ENCODE measurements at places on chromosomes 16 and 17. TPM values are rescaled to one million over a fixed set of nuclear protein-coding genes. Genes with fewer than 3 reads are reported as not detected.

GRCh38 chr17:1374431-1375177, 25.4 kb downstream of the YWHAE start:
- H3K36me3 ChIP-seq: no peaks in the 10 kb centered on the region
- no peak overlapping the region for H3K27ac ChIP-seq
- H3K4me1 ChIP-seq: peaks cover 6% of the 10 kb centered on the region
- DNase-seq: no peak

The KRT222 gene
- 4.5 TPM for total RNA-seq

DNA sequence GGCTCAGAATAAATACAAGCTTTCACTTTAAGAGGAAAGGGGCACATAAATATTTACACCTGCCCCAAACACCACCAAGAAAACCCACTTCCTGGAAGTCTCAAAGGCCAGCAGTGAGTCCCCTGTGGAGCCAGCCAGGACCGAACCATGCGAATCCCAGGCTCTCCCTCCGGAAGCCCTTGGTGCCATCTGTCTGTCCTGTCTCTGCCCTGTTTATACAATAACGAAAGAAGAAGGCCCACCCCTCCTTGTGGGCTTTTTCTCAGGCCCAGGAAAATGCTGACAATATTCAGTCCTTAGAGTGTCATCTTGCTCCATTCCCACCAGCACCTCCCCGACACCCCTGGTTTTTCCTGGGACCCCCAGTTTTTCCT, 3.6 kb upstream of the SLC6A4 start:
- no peaks in the 10 kb centered on the region for H3K27me3 ChIP-seq
- no peaks in the 10 kb centered on the region for H3K4me1 ChIP-seq
- H3K27ac ChIP-seq: no peak overlapping the region
- H3K36me3 ChIP-seq: no peaks in the 10 kb centered on the region

DNA sequence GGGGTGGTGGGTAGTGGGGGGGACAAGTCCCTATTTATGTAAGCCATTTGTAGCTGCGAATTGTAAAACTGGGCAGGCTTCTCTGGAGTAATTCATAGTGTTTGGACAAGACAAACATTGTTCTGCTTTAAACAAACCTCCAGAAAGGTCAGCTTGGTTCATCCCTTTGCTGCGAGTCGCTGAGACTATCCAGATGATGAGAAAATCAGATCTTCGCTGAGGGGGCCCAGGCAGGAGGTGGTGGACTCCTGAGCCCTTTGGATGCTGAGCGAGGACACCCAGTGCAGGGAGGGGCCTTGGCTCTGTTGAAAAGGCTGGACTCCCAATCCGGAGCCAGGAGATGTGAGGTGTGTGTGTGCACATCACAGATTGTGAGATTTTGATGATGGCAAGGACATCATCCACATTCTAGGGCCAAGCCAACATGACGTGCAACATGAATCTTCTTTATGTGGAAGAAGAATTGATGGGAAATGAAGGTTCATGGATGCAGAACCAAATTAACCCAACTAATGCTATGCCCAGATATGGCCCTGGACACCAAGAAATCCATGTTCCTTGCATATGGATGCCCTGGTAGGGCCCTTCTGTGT, 15.0 kb upstream of the NTN1 start:
- no peak for DNase-seq
- H3K4me3 ChIP-seq: no peak overlapping the region
- no peak overlapping the region for H3K27ac ChIP-seq
- no peaks in the 10 kb centered on the region for H3K36me3 ChIP-seq
- H3K27me3 ChIP-seq: no peaks in the 10 kb centered on the region
- H3K4me1 ChIP-seq: no peaks in the 10 kb centered on the region

DNA sequence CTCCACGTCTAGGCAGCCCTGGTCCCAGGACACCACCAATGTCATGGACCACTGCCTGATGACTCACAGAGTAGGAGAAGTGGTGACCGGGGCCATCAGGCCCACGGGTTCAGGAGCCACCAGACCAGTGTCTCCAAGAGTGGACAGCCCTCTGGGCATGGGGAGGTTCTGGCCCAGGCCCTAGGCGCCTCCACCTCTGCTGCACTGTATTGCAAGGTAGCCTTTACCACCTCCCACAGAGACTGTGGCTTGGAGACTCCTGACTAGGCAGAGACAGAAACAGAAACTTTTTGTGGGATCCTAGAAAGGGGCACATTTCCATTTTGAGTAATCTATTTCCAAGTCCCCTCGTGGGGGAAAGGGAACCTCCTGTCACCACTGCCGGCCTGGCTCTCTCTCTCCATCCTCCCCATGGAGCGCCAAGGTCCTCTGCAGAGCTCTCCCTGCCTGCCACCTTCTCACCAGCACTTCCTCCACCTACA, 2.9 kb downstream of the CDIP1 start:
- no peaks in the 10 kb centered on the region for H3K27me3 ChIP-seq
- no peaks in the 10 kb centered on the region for H3K4me1 ChIP-seq
- H3K27ac ChIP-seq: no peak overlapping the region
- DNase-seq: no peak

GRCh38 chr17:57154921-57155320, 69.9 kb downstream of the AKAP1 start:
- no peaks in the 10 kb centered on the region for H3K27me3 ChIP-seq
- no peak overlapping the region for H3K27ac ChIP-seq
- H3K4me1 ChIP-seq: no peaks in the 10 kb centered on the region
- H3K4me3 ChIP-seq: no peak overlapping the region
- H3K36me3 ChIP-seq: no peaks in the 10 kb centered on the region
- no peak for DNase-seq

DNA sequence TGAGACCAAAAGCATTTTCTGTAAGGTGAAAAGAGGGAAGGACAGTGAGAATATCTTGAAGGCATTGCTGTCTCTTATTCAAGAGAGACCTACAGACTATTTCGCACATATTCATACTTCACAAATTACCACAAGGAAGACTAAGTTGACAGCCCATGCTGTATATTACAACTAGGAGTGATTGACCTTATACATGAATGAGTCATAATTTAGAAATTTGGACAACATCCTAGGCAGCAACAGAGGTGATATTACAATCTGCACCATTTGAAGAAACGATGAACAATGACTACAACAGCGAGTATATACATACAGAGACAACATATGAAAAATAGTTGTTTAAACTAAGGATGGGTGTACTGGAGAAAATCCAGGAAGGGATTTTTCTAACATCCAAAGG, 971.7 kb downstream of the CDH11 start:
- no peaks in the 10 kb centered on the region for H3K27me3 ChIP-seq
- no peaks in the 10 kb centered on the region for H3K36me3 ChIP-seq
- H3K27ac ChIP-seq: no peak overlapping the region
- no peak overlapping the region for H3K4me3 ChIP-seq
- no peak for DNase-seq

DNA sequence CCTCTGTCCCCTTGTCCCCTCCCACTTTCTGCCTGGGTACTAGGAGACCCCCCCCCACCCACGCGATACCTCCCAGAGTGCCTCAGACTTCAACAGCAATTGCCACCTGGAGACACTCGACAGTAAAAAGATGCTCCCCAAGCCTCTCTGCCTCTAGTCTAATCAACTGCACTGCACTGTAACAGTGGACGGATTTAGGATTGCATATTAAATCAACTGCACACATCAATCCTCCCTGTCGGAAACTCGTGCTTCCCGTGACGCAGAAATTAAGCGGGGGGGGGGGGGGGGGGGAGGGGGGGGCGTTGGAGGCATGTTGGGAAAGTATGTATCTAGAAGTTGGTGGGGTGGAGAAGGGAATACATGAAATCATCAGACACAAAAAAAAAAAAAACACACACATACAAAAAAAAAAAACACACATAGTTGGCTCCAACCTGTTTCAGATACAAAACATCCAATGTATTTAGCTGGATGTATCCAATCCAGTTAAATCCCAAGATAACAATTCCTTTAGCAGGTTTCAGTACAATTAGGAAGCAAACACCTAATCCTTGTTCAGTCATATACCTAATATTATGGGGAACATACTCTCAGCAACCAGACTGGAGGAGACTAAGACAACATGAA, 29.7 kb downstream of the FAM222B start:
- H3K36me3 ChIP-seq: no peaks in the 10 kb centered on the region
- peak overlapping the region; percentile 29 for H3K4me3 ChIP-seq
- no peaks in the 10 kb centered on the region for H3K27me3 ChIP-seq
- no peak for DNase-seq
- H3K27ac ChIP-seq: peak overlapping the region; percentile 3

GRCh38 chr16:71645450-71645849, 19.5 kb downstream of the MARVELD3 start:
- H3K4me3 ChIP-seq: no peak overlapping the region
- H3K27me3 ChIP-seq: no peaks in the 10 kb centered on the region
- no peaks in the 10 kb centered on the region for H3K4me1 ChIP-seq
- peaks cover 3% of the 10 kb centered on the region for H3K36me3 ChIP-seq
- DNase-seq: no peak

DNA sequence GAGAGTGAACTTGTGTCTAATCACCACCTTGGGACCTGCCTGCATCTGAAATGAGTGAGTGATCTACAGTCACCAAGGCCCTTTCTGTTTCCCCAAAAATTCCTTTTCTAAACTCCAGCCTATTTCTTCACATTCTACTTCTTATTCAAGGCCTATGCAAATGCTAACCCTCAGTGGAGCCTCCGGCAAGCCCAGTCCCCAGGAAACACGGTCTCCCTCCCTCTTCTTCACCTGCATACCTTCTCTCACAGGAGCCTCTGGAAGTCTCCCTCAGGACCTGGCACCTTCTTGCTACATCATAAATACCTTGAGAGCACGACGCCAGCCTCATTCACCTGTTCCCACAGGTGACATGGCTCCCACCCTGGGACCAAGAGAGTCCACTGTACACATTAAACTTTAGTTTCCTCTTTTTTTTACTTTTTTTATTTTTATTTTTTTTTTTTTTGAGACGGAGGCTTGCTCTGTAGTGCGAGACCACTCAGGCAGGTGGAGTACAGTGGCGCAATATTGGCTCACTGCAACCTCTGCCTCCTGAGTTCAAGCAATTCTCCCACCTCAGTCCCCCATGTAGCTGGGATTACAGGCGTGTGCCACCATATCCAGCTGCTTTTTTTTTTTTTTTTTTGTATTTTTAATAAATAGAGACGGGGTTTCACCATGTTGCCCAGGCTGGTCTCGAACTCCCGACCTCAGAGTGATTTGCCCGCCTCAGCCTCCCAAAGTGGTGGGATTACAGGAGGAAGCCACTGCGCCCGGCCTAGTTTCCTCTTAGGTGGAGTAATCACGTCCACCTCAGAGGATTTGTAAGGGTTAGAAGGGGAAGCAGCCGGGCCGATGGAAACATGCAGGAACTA, 97.3 kb downstream of the ANKRD11 start:
- peaks cover 2% of the 10 kb centered on the region for H3K4me1 ChIP-seq
- H3K27ac ChIP-seq: no peak overlapping the region
- no peaks in the 10 kb centered on the region for H3K36me3 ChIP-seq

- no peak overlapping the region for H3K27ac ChIP-seq
- H3K27me3 ChIP-seq: no peaks in the 10 kb centered on the region
- no peaks in the 10 kb centered on the region for H3K4me1 ChIP-seq
- no peak for DNase-seq
- no peak overlapping the region for H3K4me3 ChIP-seq
Measured at GRCh38 chr17:50850640-50851039, 15.3 kb downstream of the WFIKKN2 start.

The SLC12A4 gene
- total RNA-seq: 139 TPM

The CLEC18B gene
- total RNA-seq: 3.0 TPM

GRCh38 chr17:74715144-74715543, 2.4 kb upstream of the CD300LF start:
- no peak for DNase-seq
- no peak overlapping the region for H3K4me3 ChIP-seq
- no peak overlapping the region for H3K27ac ChIP-seq

The CHAD gene
- 0.57 TPM for total RNA-seq

The GINS2 gene
- 0.71 TPM for total RNA-seq

- DNase-seq: no peak
- no peaks in the 10 kb centered on the region for H3K36me3 ChIP-seq
- H3K27ac ChIP-seq: no peak overlapping the region
- no peaks in the 10 kb centered on the region for H3K4me1 ChIP-seq
Measured at GRCh38 chr16:62966626-62967025, 930.4 kb upstream of the CDH8 start.

DNA sequence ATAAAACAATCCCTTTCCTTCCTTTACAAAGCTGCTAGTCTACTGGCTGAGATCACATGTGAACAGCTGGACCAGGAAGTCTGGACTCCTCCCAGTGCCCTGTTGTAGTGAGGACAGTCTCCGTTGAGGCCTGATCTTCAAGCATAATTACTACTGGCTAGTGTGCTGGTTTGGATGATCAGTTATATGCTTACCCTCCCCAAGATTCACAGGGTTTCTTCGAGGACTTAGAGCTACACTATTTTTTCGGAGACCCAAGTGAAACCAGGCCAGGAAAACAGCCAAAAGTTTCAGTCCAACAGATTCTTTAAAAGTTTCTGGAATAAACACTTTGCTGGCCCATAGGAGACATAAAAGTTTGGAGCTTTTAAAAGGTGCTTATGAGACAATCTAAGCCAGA, 194.9 kb upstream of the CDH11 start:
- peak overlapping the region; percentile 80 for H3K27ac ChIP-seq
- H3K4me3 ChIP-seq: no peak overlapping the region
- peaks cover 9% of the 10 kb centered on the region for H3K4me1 ChIP-seq
- H3K27me3 ChIP-seq: no peaks in the 10 kb centered on the region
- DNase-seq: no peak

GRCh38 chr17:35148144-35148543, 527 bp downstream of the UNC45B start:
- H3K27me3 ChIP-seq: no peaks in the 10 kb centered on the region
- no peak overlapping the region for H3K4me3 ChIP-seq
- no peak overlapping the region for H3K27ac ChIP-seq
- DNase-seq: no peak

The OR4D1 gene
- not detected for total RNA-seq

DNA sequence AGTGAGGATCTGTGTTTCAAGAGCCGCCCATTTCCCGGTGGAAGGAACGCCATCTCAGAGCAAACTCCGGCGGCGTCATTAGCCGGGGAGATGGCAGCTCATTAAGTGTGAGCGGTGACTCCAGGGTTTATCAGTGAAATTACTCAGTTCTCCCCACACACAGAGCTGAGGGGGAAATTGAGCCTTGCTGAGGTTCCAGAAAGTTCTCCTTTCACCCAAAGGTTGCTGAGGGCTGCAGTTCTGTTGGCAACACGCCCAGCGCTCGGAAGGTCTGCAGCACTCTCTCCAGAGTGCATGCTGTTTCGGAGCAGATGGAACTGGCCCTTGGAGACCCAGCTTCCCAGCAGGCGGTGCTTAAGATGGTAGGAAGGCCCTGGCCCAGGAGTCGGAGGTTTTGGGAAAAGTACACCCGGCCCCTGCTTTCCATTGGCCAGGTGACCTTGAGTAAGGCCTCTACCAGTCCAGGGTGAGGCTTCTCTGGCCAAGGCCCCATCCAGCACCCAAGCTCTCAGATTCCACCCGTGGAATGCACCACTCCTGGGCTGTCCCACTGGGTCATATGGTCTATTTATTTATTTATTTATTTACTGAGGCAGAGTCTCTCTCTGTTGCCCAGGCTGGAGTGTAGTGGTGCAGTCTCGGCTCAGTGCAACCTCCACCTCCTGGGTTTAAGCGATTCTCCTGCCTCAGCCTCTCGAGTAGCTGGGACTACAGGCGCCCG, 167.7 kb upstream of the CIBAR2 start:
- no peak overlapping the region for H3K4me3 ChIP-seq
- no peaks in the 10 kb centered on the region for H3K4me1 ChIP-seq

- H3K36me3 ChIP-seq: no peaks in the 10 kb centered on the region
- H3K4me1 ChIP-seq: no peaks in the 10 kb centered on the region
- H3K4me3 ChIP-seq: no peak overlapping the region
Measured at GRCh38 chr17:12859520-12859919, 70.2 kb downstream of the ARHGAP44 start.

The STH gene
- not detected for total RNA-seq

- H3K27ac ChIP-seq: peak within 1 kb of the TSS; percentile 19
- H3K4me3 ChIP-seq: no peak within 1 kb of the TSS
- peak; percentile 96 for DNase-seq
- peaks cover 12% of the 10 kb centered on the region for H3K36me3 ChIP-seq
Measured at GRCh38 chr16:67884684-67885083, at the start of gene NRN1L. NRN1L (plus strand) TSS chr16:67884885; CDS start chr16:67884904, 19 bp downstream.

All from aorta (tissue), 5 donors.